ENCODE measurements at places on chromosomes 16 and 17.

DNA sequence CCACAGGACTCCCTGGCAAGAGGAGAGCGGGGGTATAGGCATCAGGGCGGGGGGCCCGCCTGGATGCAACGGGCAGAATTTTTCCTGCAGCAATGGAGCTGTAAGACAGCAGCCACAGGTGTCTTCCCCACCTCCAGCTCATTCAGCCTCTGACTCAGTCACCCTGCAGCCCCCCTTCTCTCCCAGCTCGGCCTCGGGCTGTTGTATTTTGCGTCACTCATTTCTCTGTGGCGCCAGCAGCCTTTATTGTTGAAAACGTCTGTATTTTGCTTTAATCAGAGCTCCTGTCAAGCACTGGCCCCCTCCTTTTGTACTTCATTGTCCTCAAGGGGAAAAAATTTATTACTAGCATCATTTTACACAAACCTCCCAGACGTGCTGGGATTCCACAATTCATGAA is 117.7 kb downstream of the WSCD1 start:
- DNase-seq, result no peak

GRCh38 chr17:5693821-5694220 is 109.5 kb upstream of the NLRP1 start:
- DNase-seq, result no peak

DNA sequence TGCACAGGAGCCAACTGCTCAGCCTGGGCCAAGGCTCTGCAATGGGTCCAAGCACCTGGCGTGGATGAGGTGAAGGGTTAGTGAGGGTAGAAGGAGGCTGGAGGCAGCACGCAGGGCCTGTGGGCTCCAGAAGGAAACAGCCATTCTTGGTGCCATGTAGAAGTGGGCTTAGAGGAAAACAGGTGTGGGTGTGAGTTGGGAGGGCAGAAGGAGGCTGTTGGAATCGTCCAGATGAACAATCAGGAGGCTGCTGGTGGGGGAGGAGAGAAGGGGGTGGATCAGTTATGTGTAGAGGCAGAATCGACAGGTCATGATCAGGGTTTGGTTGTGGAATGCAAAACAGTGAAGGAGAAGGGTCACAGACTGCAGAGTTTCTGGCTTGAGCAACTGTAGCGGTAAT is 51.7 kb upstream of the ALDH3A2 start:
- DNase-seq, result no peak

DNA sequence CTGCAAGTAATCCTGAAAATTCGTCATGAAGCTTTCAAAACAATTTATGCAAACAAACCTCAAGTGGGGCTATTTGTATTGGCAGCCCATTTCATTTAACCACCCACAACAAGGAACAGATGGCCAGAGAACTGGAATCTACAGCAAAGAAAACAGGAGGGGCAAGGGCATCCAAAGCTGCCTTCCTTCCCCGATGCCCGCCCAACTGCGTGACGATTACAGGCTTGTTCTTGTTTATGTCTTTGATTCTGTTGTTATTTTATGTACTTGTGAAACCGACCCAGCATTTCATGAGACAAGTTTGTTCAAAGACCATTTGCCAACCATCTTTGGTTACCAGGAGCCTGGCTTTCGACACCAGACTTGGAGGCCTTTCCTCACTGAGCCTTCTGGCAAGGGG is 59.1 kb upstream of the IRX6 start:
- DNase-seq, result no peak

DNA sequence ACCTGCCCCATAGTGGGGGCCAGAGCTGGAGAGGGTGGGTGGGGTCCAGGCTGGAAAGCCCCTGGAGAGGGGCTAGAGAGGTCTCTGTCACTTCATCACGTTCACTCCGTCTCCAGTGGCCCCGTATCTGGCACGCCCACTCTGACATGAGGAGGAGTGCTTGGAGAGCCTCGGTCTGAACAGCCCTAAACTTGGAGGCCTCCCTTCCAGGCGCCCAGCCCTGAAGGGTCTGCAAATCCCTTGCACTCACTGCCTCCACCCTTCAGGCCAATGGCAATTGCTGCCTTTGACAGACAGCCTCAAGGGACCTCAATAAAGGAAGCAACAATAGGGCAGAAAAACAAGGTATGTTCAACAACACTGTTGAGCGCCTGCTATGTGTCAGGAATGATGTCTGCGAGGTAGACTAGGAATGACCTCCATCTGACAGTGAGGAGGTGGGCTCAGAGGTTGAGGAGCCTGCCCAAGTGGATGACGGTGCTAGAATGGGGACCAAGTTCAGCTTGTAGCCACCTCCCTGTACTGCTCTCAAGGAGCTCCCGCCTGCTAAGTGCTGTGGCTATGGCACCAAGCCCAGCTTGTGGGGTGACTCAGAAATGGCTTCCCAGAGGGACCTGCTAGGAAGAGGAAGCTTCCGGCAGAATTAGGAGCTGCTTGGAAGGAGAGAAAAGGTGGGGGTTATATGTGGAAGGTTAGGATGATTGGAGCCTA is 2.9 kb upstream of the EPX start:
- peak; percentile 9 for DNase-seq

GRCh38 chr16:66418165-66418962 is 8.7 kb upstream of the BEAN1 start:
- no peak for DNase-seq

DNA sequence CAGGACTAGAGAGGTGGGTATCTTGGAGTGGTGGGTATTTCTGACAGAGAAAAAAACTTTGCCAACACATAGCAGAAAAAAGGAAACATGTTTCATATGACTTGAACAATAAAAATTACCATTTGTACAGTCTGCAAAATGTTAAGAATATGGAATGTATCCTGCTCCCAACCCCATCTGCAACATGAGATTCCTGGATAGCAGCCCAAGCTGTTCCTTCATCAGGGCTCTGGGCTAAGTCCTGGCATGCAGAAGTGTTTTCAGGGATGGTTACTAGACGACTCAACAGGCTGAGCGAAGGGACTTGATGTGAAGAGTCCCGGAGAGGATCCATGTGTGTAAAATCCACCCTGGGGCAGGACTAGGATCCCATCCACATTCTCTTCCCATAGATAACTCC is 121.0 kb upstream of the IRX3 start:
- peak; percentile 36 for DNase-seq

DNA sequence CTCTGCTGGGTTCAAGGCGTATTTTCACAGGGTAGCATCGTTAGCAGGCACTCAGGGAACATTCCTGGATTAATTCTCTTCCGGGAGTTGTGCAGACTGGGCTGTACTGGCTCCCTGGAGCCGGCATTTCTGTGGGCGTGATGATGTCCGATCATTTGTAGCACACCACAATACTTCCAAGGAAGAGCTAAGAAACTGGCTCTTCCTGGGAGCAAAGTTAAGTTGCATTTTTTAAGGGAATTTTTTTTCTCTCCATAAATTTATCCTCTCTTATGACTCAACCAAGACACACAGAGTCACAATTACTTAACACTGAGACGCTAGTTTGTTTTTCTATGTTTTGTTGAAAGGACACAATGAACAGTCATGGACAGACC is 211.6 kb upstream of the FOXF1 start:
- no peak for DNase-seq

- DNase-seq, result no peak
Observed at GRCh38 chr16:65740711-65741110, 618.8 kb upstream of the CDH11 start.

- peak; percentile 86 for DNase-seq
Observed at GRCh38 chr17:69269131-69269998, 40.7 kb upstream of the ABCA10 start.

DNA sequence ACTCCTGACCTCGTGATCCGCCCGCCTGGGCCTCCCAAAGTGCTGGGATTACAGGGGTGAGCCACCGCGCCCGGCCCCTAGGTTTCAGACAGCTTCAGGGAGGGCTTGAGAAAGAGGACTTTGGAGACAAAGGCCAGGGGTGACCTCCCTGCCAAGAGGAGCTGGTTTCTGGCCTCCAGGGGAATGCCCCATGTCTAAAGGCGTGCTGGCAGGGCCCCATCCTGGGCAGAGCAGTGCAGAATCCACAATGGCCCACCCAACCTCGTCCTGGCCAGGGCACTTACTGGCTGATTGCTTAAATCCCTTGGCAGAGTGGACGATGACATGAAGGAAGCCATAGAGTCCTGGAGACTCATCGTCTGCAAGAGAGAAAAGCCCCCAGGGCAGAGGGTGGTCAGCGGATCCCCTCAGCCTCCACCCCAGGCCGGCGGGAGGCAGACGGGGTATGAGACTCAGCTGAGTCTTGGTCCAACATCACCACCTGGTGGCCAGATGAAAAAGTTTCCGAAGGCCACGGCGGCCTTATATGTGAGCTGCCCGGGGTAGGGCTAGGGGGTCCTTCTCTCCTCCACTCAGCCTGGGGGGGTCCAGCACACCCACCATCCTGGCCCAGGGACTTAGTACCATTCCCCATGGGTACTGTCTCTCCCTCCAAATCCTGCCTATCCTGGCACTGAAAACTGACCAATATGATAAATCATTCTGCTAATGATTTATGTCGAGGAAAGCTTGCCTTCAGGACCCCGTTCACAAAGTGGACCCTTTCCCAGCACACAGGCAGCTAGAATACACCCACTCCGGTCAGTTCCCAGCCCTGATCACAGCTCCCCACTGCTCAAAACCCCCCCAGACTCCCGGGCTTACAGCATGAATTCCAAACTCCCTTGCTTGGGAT is 59.1 kb downstream of the TIMM22 start:
- DNase-seq, result peak; percentile 69

GRCh38 chr17:66547151-66547865 is 244.9 kb downstream of the PRKCA start:
- DNase-seq, result no peak

DNA sequence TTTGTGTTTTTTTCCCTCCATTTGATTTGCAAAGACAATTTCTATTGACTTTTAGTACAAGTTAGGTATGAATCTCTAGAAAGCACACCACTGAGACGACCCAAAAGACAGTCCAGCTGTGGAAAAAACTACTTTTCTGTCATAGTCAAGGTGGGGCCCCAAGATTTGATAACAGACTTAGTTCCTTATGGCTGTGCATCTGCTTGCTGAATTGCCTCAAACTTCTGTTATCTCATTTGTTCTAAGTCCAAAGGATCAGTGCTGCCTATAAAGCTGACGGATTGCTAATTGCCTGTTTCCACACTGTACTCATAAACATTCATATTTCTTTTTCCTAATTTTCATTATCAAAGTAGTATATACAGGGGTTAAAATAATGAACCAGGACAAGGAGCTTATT is 180.8 kb downstream of the SPECC1 start:
- no peak for DNase-seq

- DNase-seq, result no peak
Observed at GRCh38 chr17:5941258-5941657, 128.9 kb upstream of the WSCD1 start.

- no peak for DNase-seq
Observed at GRCh38 chr17:64658931-64659330, 3.2 kb downstream of the SMURF2 start.

DNA sequence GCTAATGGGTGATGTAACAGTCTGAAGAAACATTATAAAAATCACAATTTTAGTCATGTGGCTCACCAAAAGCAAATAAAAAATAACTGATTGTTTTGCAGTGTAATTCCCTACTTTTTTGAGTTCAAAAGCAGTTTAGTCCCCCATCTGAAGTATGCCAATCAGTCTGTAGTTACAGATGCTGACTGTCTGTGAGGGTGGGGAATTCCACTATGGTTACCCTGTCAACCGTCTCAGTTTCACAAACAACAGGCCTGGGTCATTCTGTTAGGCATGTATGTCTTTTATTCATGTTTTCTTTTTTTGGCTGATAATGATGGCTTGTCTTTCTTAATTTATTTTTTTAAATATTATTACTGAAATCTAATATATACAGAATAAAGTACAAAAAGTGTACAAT is 69.3 kb downstream of the STXBP4 start:
- DNase-seq, result no peak

- DNase-seq, result no peak
Observed at GRCh38 chr16:19184823-19185509, 16.9 kb downstream of the SYT17 start.

DNA sequence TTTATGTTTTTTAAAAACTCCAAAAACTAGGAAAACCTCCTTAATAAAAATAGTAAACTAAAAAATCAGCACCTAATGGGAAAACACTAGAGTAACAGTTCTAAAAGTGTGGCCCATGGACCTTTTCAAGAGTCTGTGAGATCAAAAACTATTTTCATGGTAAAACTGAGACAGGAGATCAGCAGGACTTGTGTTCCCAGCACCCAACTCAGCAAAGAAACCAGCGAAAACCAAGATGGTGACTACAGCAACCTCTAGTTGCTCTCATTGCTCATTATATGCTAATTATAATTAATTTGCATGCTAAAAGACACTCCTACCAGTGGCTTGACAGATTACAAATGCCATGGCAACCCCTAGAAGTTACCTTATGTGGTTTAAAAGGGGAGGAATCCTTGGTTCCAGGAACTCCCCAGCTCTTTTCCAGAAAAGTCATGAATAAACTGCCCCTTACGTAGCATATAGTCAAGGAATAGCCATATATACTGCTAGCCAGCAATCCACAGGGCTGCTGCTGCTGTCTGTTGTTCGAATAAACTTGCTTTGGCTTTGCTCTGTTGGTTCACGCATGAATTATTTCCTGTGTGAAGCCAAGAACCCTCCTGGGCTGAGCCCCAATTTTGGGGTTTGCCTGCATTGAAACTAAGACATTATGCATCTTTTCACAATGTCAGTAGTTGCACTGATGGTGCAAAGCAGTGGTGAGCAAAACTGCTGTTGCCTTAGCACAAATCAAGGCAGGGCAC is 12.4 kb downstream of the CMTR2 start:
- no peak for DNase-seq

DNA sequence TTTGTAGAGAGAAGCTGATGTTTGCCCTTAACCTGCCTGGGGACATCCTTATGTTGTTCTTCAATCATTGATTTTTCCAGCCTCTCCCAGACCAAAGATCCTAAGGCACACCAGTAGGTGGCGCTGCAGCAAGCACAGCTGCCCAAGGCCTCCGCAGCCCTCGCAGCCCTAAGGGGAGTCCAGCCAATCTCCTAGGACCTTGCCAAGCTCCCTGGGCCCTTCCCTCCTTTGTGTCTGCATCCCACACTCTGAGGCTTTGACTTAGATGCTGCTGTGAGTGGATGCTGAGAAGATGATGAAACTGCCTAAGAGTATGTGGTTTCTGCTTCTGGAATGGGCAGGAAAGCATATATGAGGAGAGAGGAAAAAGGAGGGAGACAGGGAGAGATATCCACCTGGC is 47.1 kb downstream of the SPACA3 start:
- DNase-seq, result peak; percentile 27

DNA sequence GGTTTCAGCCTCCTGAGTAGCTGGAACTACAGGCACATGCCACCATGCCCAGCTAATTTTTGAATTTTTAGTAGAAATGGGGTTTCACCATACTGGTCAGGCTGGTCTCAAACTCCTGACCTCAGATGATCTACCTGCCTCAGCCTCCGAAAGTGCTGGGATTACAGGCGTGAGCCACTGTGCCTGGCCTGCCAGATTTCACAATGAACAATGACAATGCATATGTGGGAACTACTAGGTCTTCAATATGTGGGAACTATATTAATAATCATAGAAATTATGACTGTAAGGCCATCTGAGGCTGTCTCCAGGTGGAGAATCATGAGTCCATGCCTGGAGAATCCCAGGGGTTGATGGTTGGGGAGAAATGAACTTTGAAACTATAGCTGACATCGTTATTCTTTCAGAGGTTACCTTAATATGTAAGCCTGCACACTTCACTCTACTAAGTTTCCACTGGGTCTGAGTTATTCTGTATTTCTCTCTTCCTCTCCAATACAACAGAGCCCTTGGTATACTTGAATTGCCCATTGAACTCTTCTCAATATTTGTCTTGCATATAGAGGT is 7.2 kb upstream of the DRC7 start:
- no peak for DNase-seq

Data from muscle of back (tissue), 13 donors.